ENCODE measurements at places on chromosomes 11 and 22.

DNA sequence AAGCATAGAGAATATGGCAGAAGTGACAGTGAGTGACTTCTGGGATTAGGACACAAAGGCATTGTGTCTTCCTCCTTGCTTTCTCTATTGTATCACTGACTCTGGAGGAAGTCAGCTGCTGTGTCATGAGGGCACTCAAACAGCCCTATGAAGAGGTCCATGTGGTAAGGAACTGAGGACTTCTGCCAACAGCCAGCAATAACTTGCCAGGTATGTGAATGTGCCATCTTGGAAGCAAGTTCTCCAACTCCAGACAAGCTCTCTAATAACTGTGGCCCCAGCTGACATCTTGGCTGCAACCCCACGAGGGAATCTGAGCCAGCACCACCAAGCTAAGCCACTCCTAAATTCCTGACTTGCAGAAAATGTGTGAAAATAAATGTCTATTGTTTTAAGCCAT is 83.6 kb upstream of the ZBED5 start:
- DNase-seq, result peak; percentile 37

DNA sequence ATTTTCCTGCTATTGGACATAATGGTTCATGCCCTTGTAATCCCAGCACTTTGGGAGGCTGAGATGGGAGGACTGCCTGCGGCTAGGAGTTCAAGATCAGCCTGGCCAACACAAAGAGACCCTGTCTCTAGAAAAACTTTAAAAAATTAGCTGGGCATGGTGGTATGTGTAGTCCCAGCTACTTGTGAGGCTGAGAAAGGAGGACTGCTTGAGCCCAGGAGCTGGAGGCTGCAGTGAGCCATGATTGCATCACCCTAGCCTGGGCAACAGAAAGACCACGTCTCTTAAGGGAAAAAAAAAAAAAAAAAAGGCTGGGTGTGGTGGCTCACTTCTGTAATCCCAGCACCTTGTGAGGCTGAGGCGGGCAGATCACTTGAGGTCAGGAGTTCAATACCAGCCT is 94.0 kb downstream of the APOL5 start:
- no peak for DNase-seq

GRCh38 chr11:2305788-2306451 is 4.1 kb downstream of the TSPAN32 start:
- no peak for DNase-seq

GRCh38 chr22:44119669-44120313 is 60.9 kb upstream of the PARVG start:
- DNase-seq, result no peak

DNA sequence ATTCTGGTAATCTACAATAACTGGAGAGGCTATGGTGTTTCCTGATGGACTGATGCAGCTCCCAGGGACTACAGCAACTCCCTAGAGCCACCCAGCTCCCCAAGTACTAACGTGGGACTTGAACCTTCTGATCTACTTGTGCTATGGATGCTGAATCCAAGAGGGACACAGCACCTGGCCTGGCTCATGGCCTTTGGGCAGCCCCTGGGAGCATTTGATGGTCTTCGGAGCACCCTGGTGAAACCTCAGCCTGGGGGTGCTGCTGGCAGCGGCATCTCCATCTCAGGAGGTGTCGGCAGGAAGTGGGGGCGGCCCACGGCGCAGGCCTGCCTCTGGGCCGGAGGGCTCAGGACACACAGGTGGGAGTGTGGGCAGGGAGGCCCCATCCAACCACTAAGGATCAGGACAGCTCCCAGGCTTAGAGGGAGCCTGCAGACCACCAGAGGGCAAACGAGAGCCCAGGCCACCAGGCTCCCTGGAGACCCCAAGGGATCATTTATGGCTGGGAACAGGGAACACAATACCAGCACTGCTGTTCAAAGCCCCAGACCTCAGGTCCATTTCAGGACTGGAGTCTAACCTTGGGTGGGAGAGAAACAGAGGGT is 8.7 kb downstream of the EHD1 start:
- no peak for DNase-seq

- DNase-seq, result no peak
These were observed 33.8 kb downstream of the ZC3H7B start for GRCh38 chr22:41334951-41335635.

DNA sequence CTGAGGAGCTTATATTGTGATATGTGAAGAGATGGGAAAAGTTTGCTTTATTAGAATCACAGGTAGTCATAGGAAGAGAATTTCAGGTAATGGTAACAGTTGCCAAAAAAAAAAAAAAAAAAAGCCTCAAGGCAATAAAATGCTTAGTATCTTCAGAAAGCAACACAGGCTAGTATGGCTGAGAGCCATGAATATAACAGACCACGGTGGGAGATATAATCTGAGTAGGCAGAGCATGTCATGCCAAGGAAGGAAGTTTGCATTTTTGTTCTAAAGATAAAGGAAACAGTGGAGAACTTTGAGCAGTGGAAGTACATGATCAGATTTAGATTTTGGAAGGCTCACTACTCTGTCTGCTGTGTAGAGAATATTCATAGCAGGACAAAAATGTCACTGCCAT is 211.4 kb downstream of the ETS1 start:
- DNase-seq, result no peak

GRCh38 chr11:2498750-2499149 is 53.9 kb downstream of the KCNQ1 start:
- DNase-seq, result no peak

DNA sequence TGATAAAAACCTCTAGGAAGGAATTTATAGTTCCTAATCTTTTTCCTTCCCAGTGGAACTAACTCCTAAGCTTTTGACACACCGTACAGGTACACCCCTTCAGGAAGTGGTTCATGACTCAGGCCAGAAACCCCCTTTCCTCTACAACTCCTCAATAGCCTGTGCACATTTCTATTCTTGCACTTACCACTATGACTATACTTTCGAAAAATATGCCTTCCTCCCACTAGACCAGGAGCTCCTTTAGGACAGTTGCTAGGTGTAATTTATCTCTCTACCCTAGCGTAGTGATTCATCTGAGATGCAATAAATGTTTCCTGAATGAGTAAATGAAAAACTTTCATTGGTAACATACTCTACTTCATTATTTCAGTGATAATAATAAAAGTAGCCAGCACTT is 14.5 kb downstream of the MAP6 start:
- DNase-seq, result no peak

GRCh38 chr22:39833093-39833492 is 60.5 kb downstream of the ENTHD1 start:
- no peak for DNase-seq

GRCh38 chr11:72814286-72815109 is at the start of gene ATG16L2:
Gene ATG16L2 (plus strand): TSS chr11:72814411. CDS start chr11:72814446, 35 bp downstream.
- DNase-seq, result peak; percentile 91

GRCh38 chr11:44149651-44150050 is 54.2 kb downstream of the EXT2 start:
- no peak for DNase-seq

- no peak for DNase-seq
These were observed 72.3 kb downstream of the ADM start for GRCh38 chr11:10377183-10377582.

DNA sequence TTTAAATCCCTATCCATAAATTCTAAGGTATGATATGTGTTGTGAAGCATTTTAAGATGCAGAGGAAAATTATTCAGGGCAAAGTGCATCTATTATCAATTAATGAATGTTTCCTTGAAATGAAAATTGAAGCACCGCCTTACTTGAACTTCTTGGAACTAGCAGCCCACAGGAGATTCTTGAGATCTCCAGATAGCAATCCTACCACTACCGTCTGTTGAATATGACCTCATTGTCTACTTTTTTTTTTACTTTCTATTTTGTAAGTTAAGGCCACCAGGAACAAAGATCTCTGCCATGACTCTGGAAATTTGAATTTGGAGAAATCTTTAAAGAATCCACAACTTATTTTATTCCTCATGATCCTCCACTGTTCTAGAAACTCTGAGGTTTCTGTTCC is 808.7 kb downstream of the KCNA4 start:
- DNase-seq, result no peak

DNA sequence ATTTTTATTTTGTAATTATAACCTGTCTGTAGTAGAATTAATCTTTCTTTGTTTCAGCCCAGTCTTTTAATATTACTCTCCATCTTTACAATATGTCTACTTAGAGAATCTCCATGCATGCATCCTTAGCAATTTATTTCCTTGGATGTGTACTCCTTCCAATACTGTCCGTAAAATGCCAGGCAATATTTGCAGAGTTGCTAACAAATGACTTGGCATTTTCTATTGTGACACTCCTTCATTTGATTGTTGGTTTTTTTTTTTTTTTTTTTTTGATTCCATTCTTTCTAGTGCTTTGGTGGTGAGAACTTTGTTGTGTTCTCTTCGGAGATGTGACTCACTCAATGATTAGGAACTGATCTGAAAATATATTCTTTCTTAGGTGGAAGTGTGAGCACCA is 220.3 kb downstream of the CNTN5 start:
- DNase-seq, result no peak

GRCh38 chr11:66075273-66075672 is 5.2 kb downstream of the PACS1 start:
- DNase-seq, result no peak

DNA sequence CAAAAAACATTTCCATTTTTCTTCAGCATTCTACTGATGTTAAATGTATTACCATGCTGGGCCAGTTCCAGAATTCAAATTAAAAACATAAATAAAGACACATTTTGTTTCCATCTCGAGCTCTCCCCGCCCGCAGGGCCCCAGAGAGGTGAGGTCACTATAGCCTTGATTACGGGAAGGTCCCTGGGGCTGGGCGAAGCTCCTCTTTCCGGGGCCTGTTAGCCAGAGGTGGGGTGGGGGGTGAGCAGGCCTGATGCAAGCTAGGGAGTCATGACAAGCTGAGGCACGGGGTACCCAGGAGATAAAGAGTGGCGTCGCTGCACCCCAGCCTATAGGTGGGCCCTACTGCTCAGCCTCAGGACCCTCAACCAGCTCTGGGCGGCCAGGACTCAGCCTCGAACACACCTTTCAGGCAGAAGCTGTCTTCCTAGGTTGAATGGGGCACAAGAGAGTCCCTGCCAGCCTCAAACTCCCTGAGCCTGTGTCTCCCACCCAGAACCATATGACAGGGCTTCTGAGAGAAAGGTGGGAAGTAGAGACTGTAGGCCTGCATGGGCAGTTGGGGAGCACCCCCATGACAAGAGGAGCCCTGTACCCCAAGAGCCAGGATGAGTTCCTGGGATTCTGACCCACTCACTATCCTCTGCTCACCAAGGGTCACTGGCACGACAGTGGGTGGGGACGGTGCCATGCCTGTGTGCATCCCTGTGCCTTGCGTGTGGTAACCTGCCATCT is 34.8 kb downstream of the KCNQ1OT1 start:
- no peak for DNase-seq

DNA sequence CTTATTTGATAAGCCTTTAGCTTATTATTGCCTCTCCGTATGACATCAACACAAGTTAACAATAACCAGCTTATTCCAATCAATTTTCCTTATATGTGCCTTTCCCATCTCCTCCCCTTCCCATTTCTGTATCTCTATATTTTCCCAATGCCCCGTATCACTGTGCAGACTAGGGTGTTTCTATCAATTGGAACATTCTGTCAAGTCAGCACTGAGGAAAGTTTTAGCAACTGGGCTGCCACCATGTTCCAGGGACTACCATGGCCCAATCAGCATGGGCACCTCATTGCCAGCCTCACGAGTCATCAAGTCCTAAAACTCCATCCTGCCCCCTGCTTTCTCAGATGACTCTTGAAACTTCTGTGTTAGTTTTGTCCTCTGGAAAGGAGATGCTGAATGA is 973.1 kb upstream of the CNTN5 start:
- no peak for DNase-seq

- peak; percentile 69 for DNase-seq
These were observed 497.2 kb downstream of the NTM start for GRCh38 chr11:131867457-131868257.

DNA sequence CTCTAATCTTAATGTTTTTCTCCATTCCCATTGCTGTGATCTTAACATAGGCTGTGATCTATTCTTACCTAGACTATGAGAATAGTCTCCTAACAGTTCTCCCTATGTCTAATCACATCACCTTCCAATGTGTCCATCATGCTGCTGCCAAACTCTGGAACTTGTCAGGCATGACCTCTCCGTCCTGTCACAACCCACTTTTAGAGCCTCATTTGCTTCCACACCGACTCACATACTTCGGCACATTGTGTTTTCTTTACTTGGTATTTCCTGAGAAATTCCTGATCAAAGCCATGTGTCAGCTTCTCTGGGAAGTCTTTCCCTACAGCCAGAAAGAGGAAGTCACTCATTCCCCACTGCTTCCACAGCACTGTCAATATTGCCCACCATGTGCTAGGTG is 40.5 kb upstream of the BIRC3 start:
- no peak for DNase-seq

GRCh38 chr22:37162221-37163095 is 12.7 kb upstream of the IL2RB start:
- DNase-seq, result no peak

- no peak for DNase-seq
These were observed 268.2 kb downstream of the FAM181B start for GRCh38 chr11:82465481-82465880.

DNA sequence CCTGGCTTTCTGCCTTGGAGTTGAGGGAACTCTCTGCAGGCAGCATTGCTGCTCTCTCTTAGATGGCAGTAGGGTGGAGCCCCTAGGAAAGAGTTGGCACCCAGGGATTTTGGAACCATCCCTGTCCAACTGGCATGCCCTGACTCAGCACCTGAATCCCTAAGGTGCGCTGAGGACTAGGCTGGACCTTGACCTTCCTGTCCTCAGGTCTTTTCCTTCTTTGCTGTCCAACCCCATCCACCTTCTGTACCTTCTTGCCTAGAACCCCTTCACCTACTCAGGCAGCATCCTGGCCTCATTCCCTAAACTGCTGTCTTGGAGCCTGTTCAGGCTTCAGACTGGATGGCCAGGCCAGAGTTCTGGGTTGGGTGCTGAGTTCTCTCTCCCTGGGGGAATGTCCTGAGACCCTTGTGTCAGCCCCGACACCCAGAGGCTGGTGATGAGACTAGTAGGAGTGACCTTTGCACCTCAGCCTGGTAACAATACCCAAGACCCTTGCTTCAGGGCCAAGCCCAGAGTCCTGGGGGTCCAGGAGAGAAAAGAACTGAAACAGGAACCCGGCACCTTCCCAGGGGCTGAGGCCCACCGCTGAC is 2.5 kb upstream of the POLD4 start:
- no peak for DNase-seq

DNA sequence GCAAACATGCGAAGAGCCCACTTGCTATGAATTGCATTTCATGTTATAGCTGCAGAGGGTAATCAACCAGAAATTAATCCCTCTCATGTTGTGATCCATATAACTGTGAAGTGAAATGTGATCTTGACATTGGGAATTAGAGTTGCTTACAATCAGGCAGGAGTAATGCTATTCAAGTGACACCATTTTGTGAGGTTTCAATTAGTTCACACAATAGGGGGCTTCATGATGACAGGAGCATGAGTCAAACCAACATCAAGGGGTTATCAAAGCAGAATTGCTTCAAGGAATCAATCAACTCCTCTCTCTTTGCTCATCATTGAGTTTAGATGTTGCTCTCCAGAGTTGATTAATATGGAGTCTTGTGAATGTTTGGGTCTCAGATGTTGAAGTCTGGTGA is 1585.2 kb upstream of the TENM4 start:
- DNase-seq, result no peak

- DNase-seq, result peak; percentile 65
These were observed 1252.7 kb downstream of the BRD1 start for GRCh38 chr22:48574776-48575617.

Measured in putamen (tissue), 1 donor.